Substantia nigra (tissue), 51 donors: ENCODE measurements at places on chromosomes 12 and 14.

GRCh38 chr12:31325524-31325875 is 450 bp downstream of the SINHCAF start:
- peak; percentile 37 for DNase-seq

GRCh38 chr12:34295366-34296142 is 273.3 kb downstream of the ALG10 start:
- DNase-seq, result no peak

DNA sequence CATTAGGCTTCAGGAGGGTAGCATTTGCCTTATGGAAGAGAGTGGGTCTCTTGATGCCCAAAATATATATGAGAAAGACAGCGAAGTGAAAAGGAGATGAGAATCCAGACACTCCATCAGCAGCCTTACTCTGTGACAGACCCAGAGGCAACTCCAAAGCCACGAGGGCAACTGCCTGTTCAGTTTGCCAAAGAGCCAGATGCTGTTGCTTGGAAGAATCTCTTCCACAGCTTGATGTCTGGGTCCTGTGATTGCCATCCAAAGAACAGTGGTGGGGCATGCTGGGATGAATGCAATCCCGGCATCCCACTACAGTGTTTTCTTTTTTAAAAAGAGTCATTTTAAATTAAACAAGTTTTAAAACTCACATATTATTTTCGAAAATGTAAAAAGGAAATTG is 10.9 kb upstream of the OTX2 start:
- no peak for DNase-seq

GRCh38 chr12:13205809-13206559 is 9.5 kb downstream of the EMP1 start:
- no peak for DNase-seq

- no peak for DNase-seq
Observed at GRCh38 chr14:92520102-92521057, 6.8 kb downstream of the RIN3 start.

- no peak for DNase-seq
Observed at GRCh38 chr12:38547586-38547985, 231.0 kb downstream of the ALG10B start.

DNA sequence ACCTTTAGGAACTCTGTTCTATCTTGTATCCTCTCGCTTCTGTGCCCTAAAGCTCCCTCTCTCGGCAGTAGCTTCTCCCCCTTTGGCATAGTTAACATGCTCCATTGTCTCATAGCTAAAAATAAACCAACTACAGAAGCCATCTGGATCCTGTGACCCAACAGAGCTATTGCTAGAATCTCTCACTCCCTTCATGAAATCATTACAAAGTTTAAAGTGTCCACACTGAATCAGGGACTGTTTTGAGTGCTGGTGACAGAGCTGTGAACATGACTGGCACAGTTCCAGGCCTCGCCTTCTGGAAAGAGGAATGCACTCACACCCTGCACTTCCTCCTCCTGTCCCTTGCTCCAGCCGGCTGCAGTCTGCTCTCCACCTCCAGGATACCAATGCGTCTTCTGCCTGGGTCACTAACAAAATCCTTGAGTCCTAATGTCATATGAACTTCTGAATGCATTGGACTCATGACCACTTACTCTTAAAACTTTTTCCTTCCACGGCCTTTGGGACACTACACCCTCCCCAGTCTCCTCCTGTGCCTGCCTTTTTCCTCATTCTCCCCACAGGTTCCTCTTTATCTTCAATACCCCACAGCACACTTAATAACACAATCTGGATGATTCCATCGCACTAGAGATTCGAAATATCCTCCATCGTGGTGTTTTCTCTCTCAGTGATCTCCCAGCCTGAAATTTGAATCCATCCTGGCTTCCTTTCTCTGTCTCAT is 13.2 kb downstream of the PLBD1 start:
- peak; percentile 25 for DNase-seq

- no peak for DNase-seq
Observed at GRCh38 chr14:91606851-91607250, 96.7 kb upstream of the PPP4R3A start.

DNA sequence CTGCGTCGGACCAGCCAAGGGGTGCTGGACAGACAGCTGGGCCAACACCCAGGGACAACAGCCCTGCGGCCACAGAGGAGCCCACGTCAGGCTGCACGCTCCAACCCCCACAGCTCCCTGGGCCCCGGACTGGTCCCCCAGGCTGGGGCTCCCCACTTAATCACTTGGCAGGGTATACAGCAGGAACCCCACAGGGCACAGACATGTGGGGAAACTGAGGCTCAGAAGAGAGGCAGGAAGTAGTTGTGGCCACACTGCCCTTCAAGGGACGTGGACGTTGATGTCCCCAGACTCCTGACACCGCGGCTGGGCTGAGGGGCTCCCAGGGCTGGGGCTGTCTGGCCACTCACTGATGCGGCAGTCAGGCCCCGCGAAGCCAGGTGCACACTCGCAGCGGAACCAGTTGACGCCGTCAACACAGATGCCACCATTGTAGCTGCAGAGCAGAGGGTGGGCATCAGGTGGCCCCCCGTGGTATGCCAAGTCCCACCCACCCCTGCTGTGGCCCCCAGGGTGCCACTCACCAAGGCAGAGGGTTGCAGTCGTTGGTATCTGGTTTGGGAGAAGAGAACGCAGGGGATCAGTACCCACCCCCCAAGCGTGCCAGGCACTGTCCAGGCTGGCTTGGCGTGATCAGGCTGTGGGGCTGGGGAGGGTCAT is 21.5 kb downstream of the JAG2 start:
- DNase-seq, result no peak

DNA sequence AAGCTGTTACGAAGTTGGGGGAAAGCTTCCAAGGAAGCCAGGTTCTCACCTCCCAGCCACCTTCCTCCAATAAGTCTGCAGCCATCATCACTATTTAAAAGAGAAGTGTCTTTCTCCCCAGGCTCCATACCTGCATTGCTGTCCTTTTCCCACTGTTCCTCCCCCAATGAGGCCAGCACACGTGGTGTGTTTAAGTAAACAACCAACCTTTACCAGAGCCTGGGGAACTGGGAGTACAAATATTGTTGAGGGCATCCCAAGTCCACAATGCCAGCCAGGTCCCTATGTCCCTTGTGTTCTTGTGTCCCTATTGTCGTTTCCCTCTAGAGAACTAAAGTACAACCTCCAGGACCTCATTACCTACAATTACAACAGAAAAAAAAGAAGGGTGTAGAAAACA is 49.2 kb upstream of the PNMA1 start:
- no peak for DNase-seq

DNA sequence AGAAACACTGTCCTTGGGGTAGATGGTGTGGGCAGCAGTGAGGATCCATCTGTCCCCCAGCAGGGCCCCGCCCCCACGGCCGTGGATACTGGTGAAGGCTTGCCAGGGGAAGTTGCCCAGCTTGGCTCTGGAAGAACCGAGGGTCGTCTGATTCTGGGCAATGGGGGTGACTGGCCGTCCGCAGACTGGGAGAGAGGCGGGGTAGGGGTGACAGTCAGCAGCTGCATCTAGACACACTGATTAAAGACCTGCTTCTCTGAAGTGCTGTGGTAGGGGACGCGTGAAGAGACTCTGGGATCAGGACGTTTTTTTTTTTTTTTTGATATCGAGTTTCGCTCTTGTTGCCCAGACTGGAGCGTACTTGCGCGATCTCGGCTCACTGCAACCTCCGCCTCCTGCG is 4.7 kb upstream of the C1R start:
- no peak for DNase-seq

DNA sequence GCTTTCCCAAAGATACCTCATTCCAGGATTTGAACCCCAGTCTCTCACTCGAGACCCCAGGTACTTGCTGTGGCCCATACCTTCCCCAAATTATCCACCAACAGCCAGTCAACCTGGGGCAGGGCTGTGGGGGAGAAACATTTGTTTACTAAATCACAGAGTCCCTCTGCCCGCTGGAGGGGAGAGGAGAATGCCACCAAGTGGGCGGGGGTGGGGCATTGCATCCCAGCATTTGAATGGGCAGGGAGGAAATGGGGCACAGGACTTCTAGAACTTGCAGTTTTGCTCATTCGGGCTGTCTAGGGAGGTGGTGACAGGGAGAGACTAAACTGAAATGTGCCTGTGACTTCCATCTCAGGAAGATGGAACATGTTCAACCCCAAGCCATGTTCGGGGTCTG is 10.9 kb upstream of the SERPINA9 start:
- DNase-seq, result no peak

DNA sequence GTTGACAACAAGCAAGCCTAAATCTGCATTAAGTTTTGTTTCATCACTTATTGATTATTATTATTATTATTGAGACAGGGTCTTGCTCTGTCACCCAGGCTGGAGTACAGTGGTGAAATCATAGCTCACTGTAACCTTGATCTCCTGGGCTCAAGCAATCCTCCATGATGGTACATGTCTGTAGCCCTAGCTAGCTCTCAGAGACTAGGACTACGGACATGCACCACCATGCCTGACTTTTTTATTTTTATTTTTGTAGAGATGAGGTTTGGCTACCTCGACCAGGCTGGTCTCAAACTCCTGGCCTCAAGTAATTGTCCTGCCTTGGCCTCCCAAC is 35.7 kb upstream of the STK38L start:
- no peak for DNase-seq

DNA sequence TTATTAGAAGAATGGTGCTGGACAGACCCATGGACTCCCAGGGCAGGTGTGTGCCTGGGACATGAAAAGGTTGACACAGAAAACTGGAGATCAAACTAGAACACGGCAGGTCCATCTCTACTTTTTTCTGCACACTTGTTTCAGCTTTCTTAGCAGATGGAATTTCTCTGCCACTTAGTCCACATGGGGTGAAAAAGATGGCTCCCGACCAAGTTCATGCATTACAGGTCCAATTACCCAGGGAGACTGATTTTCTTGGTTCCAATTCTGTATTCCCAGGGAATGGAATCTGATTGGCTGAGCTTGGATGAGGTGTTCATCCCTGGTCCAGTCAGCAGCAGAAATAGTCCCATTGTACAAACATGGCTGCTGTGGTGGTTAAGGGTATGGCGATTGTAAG is 238.9 kb upstream of the SRRM4 start:
- no peak for DNase-seq

DNA sequence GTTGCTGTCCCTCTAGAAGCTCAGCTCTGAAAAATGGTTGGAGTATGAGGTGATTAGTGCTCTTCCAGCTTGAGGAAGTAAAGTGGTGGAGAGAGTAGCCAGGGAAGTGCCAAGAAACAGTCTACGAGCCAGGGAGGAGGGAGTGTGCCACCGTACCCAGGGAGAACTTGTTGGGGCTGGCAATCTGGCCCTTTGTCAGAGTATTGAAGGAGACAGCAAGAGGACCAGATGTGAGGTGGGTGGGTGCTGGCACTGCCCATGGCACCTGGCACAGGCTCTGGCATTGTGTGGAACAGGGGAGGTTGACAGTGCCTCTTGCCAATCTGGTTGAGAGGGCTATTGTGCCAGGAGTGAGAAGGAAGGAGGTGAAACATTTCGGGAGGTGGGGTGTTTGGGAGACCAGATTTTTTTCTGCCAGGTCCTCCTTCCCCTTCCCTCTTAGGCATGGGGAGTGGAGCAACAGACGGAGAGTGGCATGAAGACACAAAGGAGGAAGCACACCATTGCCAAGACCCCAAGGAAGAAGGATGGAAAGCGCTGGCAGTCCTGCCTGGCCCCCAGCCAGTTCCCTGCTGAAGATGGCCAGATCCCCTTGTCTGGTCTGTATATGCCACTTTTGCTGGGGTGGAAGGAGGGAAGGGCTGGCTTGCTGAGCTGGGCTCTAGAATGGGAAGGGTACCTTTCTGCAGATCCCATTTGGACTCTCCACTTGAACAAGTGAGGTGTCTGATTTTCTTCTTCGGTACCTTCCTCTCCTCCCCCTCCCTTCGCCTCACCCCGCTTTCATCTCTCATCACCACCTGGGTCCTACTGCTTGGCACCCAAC is 37.5 kb downstream of the ZFHX2 start:
- no peak for DNase-seq

DNA sequence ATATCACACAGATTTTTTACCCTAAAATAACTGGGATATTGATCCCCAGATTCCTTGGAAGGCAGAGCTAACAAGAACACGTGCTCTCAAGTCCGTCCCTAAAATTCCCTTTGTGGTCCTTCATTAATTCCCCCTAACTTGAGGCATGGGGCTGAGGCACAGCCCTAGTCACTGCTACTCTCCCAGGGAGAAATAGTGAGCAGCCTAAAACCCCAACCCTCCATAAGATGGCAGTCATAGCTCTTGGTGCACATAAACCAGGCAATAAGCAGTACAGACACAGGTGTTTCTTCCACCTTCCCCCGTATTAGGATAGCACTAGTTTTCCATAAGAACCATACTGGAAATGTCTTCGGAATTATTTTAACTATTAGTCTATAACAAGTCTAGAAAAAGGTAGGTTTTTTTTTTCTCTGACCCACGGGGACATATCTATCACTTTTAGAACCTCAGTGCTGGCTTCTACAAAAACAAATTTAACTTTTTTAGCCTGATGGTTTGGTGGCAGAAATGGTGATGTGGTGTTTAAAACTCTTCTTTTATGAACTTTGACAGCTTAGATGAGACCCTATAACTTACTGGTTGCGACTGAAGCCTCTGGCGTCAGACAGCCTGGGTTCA is 3.1 kb upstream of the ARHGEF40 start:
- no peak for DNase-seq

GRCh38 chr14:105022276-105022670 is 1.4 kb upstream of the CDCA4 start:
- no peak for DNase-seq

- DNase-seq, result no peak
Observed at GRCh38 chr12:40892528-40892927, 200.3 kb downstream of the CNTN1 start.

- DNase-seq, result no peak
Observed at GRCh38 chr12:42128888-42129287, 15.8 kb downstream of the GXYLT1 start.

DNA sequence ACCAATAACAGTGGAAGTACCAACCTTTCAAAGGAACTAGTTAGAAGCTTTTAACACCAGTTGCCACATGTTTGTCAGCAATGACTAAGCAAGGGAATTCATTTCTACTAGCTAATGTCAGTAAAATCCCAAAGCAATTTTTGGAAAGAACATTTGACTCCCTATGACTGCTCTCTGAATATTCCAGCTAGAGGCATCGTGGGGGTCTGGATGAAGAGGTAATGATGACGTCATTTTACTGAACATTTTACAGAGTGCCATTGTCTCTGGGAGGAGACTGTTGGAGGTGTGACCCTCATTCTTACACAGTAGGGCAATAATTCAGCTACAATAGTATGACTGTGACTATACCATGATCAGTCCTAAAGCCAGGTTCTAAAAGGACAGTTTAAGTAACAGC is 204.8 kb downstream of the ITPR2 start:
- no peak for DNase-seq

DNA sequence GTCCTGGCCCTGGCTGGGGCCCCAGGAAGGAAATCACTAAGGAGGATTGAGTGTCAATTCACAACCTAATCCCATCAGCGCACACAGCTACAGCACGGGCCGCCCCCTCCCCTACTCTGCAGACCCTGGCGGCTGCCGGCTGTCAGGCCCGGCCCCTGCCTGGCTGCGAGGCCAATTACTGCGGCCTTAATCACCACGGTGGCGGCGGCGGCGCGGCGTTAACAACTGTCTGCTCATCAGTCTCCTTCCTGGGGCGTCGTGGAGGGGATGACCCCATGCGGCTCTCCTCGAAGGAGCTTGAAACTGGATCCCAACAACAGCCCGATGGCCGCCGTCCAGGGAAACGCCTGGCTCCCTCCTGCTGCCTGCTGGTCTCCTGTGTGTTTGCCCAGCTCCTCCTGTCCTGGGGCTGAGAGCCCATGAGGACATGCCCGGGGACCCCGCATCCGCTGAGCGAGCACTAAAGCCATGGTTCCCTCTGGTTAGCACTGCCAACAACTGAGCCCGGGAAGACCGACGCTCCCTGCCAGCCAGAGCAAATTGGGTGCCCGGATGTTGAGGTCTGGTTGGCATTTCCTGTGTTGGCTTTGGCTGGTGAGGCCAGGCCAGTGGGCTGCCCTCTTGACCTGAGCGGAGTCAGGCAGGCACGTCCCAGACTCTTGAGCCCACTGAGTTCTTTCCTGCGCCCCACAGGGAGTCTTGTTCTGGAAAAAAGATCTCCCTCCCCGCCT is 21.8 kb upstream of the EIF2B2 start:
- no peak for DNase-seq
